Activated naive CD4-positive, alpha-beta T cell (primary cell): ENCODE measurements at places on chromosomes 6 and 20.

GRCh38 chr20:44954211-44954610, 6.0 kb downstream of the TOMM34 start:
- no peak for DNase-seq

GRCh38 chr20:21609221-21609620, 95.4 kb upstream of the NKX2-2 start:
- no peak for DNase-seq

DNA sequence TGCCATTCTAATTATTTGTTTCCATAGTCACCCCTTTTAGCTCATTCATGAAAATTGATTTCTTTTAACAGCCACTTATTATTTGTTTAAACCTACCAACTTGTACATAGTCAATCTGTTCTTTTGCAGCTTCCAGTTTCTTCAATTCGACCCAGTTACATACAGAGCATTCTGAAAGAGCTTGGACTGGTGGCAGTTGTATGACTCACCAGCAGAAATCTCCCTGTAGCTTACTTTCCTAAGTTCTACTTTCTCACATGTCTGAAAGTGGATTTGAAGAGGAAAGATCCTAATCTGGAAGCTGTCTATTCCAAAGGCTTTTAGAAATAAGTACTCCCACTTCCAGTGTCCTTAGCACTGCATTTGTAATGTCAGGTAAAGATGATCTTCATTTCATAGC, 447.9 kb downstream of the HTR1B start:
- no peak for DNase-seq

- no peak for DNase-seq
These were observed 5.0 kb downstream of the ASIP start for GRCh38 chr20:34246126-34246626.

GRCh38 chr6:48826152-48826515, 636.9 kb downstream of the MMUT start:
- no peak for DNase-seq

GRCh38 chr20:2006452-2007361, 12.8 kb upstream of the PDYN start:
- no peak for DNase-seq

DNA sequence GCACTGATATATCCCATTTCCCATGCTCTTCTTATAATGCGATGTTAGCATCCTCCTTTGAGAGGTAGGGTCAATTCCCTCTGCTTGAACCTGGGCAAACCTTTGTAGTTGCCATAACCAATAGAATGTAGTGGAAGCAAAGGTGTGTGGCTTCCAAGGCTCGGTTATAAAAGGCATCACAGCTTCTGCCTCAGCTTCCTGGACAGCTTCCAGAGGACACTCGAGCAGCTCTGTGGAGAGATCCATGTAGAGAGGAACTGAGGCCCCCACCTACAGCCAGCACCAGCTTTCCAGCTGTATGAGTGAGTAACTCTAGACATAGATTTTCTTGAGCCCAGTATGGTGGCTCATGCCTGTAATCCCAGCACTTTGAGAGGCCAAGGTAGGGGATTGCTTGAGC, 36.7 kb downstream of the FGD2 start:
- DNase-seq, result no peak

DNA sequence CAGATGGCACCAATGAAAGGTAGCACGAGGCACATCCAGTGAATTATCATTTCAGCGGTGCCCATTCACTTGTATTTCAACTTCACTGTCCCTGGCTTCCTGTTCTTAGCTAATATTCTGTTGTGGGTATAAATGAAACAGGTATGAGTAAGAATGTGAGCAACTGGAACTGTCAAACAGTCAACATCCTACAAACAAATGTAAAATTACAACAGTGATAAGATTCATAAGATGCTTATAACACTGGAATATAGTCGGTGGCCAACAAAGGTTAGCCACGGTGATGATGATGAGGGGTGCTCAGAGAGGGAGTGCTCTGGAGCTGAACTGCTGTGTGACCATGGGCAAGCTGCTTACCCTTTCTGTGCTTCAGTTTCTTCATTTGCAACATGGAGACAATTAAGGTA, 74.9 kb upstream of the TOX2 start:
- no peak for DNase-seq

GRCh38 chr6:160742090-160742489, 40.0 kb downstream of the PLG start:
- DNase-seq, result no peak

DNA sequence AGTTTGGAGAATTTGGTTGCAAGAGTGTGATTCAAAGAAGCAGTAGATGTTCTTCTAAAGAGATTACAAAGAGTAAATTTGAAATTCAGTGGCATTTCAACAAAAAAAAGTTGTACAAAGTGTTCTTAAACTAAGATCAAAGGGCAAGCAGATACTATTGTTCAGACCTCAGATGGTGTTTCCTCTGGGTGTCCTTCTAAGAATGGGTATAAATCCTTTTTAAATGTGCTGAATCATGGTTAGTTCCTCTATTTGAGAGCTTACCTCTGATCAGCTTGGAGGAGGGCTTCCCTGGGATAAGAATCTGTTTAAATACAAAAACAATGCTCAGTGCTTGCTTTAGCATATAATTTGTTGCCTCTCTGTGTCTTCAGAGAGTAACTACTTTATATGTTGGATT, 6.3 kb downstream of the BMP6 start:
- DNase-seq, result no peak

GRCh38 chr6:61817716-61818115, 468.3 kb downstream of the KHDRBS2 start:
- no peak for DNase-seq

- DNase-seq, result no peak
These were observed 89.2 kb downstream of the UST start for GRCh38 chr6:148835920-148836441.

- DNase-seq, result no peak
These were observed at the start of gene SASH1 for GRCh38 chr6:148342350-148343046. TSS of gene SASH1 (plus strand) at chr6:148342838. CDS start at chr6:148343068, 230 bp downstream.
